D721Med (cell line): ENCODE measurements at places on chromosomes 7 and 10.

- DNase-seq = no peak
Observed at GRCh38 chr7:123789206-123789784, 40.5 kb upstream of the WASL start.

- no peak for DNase-seq
Observed at GRCh38 chr7:23347682-23348180, 48.6 kb downstream of the MALSU1 start.

DNA sequence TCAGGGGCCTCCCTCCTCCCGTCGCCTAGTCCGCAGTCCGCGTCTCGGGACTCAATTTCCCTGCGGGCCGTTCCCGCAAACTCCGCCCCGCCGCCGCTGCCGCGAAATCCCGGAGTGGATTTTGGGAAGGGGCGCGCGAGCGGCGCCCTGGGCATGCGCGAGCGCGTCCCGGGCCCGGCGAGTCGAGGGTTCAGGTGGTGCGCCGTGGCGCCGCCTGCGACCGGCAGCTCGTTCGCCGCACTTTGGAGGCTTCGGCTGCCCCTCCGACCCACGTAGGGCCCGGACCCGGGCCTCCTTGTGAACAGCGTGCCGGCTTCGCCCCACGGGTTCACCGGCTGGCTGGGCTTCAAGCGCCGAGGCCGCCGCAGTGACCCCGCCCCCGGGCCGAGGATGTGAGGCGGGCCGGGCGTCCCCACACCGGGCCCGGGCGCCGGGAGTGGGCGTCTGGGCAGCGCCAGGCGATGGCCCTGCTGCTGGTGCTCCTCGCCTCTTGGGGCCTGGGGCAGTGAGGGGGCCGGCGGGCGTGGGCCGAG, at the start of gene PLEKHA8:
Gene PLEKHA8, plus strand, starts transcription at position 197 of the 533 bp plus-strand sequence. CDS start 351 bp downstream, outside the sequence.
- DNase-seq = peak; percentile 64

GRCh38 chr7:155090684-155091083, 20.6 kb downstream of the HTR5A start:
- DNase-seq = no peak

DNA sequence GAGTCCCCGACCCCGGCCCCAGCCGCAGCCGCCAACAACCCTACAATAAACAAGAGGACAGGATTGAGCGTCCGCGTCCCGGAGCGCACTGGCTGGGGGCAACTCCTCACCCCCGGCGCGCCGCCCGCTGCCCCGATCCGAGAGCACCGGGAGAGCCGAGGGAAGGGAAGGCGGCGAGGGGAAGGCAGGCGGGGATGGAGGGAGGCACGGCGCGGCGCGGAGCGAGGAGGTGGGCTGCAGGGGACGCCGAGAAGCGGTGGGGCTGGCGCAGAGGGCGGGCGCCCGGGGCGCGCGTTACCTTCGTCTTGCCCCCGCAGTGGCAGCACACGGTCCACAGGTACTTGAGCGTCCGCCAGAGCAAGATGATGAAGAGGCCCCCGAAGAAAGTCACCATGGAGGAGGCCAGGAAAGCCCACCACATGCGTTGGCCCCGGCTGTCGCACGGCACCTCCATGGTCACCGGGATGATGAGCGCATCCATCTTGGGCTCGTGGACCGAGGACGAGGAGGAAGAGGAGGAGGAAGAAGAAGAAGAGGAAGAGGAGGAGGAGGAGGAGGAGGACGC, 559 bp downstream of the KCNMA1 start:
- DNase-seq = no peak

DNA sequence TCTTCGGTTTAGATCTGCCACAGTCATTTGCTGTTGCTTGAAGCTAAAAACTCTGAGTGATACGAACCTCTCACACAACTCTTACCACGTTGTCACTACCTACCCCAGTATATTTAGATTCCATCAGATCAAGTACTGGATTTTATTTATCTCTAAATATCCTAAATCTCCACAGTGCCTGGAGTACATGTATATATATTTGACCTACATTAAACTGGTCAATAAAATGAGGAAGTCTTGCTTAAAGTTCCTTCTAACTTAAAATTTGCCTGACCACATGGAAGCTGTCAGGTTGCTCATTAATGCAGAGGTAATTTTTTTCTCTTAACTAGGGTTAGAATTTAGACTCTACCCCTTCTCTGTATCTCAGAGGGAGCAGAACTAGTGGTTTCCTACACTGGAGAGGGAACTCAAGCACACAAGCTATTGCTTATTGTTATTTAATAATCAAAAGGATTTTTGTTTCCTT, 3.1 kb upstream of the MACC1 start:
- no peak for DNase-seq

DNA sequence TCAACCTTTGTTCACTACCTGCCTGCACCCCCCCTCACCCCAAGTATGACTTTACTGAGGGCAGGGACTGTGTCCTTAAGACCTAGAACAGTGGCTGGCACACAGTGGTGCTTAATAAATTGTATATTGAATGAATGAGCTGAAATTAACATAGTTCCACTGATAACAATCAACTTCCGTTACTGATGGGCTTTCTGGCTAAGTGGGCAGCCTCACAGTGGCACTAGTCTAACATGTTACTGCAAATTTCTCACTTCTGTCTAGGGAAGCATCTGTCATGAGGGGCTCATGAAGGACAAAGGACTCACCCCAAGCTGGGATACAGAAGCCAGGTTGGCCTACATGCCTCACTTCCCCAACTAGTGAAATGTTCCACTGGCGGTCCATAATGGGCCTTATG, 79.3 kb downstream of the CTTNBP2 start:
- no peak for DNase-seq

GRCh38 chr7:92149736-92150239, 15.5 kb upstream of the CYP51A1 start:
- no peak for DNase-seq

DNA sequence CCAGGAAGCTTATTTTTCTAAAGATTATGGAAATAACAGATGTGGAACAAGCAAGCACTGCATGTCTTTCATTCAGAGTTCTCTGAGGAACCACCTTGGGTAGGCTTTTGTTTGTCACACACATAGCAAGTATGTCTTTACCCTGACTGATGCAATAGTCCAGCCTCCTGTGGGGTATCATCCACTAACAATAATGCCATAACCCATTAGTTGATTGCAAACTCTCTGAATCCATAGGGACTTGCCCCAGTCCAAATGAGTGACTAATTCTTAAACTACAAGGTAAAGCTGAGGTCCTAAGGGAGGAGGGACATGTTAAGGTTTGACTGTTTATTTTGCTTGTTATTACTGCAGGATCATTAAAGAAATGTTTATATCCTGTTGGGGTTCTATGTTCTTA, 151.4 kb upstream of the PRPS1L1 start:
- no peak for DNase-seq

DNA sequence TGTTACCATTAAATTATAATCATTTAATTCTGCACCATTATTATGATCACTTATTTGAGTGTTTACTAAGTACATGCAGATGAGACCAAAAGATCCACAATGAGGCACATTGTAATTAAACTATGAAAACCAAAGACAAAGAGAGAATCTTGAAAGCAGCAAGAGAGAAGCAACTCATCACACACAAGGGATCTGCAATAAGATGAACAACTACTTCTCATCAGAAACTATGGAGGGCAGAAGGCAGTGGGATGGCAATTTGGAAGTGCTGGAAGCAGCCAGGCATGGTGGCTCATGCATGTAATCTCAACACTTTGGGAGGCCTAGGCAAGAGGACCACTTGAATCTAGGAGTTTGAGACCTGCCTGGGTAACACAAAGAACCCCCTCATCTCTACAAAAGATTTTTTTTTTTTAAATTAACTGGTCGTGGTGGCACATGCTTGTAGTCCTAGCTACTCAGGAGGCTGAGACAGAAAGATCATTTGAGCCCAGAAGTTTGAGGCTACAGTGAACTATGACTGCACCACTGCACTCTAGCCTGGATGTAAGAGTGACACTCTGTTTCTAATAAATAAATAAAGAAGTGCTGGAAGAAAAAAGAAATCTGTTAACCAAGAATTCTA, 47.7 kb downstream of the CDK6 start:
- no peak for DNase-seq

- DNase-seq = no peak
Observed at GRCh38 chr10:33579996-33580395, 245.5 kb upstream of the NRP1 start.

- no peak for DNase-seq
Observed at GRCh38 chr7:11170863-11171568, 197.3 kb downstream of the PHF14 start.

- DNase-seq = no peak
Observed at GRCh38 chr7:122217125-122217524, 73.1 kb upstream of the AASS start.

- no peak for DNase-seq
Observed at GRCh38 chr7:3897430-3898372, 596.6 kb downstream of the SDK1 start.

DNA sequence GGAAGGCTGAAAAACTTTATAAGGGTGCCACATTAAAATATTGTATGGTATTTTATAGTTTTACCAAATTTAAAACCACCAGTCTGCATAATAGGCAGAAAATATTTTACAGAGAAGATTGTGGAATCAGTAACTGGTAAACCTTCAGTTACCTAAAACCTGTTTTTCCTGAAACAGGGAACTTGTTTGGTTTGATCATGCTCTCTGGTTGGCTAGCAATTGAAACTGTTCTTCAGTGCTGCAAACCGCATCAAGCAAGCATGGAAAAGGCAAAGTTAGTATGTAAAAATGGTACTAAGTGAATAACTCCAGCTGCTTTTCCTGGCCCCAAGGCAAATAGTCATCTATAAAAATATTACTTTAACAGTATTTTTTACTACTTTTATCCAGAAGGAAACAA, 316.9 kb upstream of the LRRN3 start:
- DNase-seq = no peak

- DNase-seq = no peak
Observed at GRCh38 chr7:28481091-28481926, 69.0 kb downstream of the CREB5 start.

- no peak for DNase-seq
Observed at GRCh38 chr10:5816170-5816569, 2.9 kb upstream of the GDI2 start.

GRCh38 chr10:72124989-72125388, 36.6 kb upstream of the SPOCK2 start:
- DNase-seq = no peak

GRCh38 chr10:119942973-119943372, 50.4 kb downstream of the SEC23IP start:
- no peak for DNase-seq

DNA sequence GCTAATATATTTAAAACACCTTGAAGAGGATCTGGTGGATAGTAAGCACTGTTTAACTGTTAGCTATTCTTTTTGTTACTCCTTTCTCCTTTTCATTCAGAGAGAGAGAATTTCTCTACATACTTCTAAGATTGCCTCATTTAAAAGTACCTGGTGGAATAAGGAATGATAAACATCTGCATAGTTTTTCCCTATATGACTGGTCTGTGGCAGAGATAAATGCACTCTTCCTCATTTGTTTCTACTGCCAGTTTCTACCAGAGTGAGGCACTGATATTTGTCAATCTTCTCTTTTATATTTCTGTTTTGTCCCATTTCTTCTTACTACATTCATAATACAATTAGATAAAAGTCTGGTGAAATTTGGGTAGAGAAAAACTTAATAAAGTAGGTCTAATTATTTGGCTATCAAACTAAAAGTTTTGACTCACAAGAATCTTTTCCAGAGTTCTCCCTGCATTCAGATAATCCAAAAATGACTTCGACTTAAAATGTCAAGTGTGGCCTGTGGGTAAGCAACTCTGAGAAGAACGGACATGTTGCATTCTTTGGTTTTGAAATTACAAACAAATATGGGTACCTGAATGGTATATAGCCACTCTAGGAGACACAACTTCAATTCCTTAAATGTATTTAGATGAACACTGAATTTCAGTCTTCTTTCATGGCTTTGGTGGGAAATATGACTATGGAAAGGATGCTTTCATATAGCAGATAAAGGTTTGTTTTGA, 38.8 kb downstream of the RNLS start:
- DNase-seq = no peak

DNA sequence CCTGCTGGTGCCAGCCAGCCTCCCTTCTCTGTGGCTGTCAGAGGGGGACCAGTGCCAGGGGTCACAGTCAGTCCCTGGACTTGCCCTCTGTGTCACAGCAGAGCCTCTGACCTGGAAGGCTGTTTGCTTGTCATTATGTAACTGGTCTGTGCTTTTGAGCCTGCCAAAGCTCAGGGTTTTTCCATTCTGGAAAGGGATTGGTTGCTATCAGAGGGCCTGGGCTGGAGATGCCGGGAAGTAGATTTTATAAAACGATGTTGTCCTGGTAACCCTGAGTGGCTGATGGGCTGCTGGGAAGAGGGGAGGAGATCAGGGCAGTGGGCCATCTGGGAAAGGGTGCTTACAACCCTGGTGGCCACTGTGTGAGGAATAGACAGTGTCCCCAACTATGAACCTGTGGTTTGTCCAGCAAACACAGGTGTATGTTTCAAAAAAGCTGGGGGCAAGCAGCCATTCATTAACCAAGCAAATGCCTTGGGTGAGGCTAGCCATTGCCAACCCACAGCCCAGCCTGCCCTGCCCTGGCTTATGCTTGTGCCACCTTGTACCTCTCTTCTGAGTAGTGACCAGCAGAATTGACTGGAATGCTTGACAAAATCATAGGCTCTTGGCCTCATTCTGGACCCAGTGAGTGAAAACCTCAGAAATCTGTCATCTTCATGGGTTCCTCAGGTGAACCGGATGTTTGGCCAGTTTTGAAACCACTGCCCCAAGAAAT, 21.6 kb downstream of the SFTPD start:
- DNase-seq = no peak

- no peak for DNase-seq
Observed at GRCh38 chr7:101216860-101217387, 457 bp downstream of the PLOD3 start.

GRCh38 chr7:89002981-89003956, 207.7 kb upstream of the TEX47 start:
- no peak for DNase-seq

DNA sequence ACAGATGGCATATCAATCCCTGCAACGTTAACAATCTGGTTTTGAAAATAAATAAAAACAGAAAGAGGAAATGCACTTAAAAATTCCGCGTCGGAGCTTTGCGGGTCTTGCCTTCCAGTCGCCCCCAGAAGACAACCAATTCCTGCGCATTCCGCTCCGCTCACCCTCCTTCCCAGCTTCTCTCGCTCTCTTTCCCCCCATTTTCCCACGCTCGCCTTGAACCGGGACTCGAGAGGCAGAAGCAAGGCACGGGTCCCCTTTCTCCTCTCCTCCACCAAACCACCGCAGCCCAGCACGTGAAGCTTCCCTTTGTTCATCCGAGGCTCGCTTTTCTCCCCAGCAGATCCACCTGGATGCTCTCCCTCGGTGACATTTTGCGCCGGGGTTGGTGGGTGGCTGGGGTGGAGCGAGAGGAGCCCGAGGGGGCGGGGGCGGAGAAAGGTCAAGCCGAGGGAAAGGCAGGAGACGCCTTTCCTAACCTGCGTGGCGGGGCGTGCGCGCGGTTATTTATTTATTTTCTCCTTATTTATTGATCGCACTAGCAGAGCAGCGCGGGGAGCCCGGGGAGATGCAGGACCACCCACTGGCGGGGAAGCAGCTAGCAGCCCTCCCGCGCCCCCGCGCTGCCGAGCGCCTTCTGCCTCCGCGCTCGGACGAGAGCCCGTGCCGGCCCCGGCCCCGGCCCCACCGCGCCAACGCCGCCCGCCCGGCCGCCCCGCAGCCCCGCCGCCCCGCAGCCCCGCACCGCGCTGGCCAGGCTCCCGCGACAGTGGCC, at the start of gene KCND2:
Gene KCND2, plus strand, starts transcription at position 475 of the 775 bp plus-strand sequence.
- DNase-seq = no peak

GRCh38 chr7:81956520-81956919, 186.7 kb upstream of the HGF start:
- DNase-seq = no peak

- no peak for DNase-seq
Observed at GRCh38 chr7:957418-958220, 3.1 kb upstream of the ADAP1 start.

- no peak for DNase-seq
Observed at GRCh38 chr7:80386686-80387085, 125.2 kb downstream of the GNAT3 start.
